ENCODE measurements at places on chromosomes 2 and 18.

GRCh38 chr2:223529696-223530095, 72.5 kb downstream of the SCG2 start:
- no peak for DNase-seq

GRCh38 chr18:79853993-79854364, 56.2 kb downstream of the KCNG2 start:
- DNase-seq, result no peak

DNA sequence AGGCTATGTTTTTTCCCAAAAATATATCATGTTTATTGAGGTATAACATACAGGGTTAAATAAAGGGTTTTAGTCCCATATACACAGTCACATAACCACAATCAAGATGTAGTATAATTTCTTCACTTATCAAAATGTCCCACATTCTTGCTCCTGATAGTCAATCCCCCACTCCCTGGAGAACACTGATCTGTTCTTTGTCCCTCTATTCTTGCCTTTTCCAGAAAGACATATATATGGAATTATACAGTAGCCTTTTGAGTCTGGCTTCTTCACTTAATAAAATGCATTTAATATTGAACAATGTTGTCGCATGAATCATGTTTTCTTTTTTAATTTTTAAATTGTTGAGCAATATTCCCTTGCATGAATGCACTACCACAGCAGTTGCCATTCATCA, 1059.7 kb downstream of the TSN start:
- no peak for DNase-seq

DNA sequence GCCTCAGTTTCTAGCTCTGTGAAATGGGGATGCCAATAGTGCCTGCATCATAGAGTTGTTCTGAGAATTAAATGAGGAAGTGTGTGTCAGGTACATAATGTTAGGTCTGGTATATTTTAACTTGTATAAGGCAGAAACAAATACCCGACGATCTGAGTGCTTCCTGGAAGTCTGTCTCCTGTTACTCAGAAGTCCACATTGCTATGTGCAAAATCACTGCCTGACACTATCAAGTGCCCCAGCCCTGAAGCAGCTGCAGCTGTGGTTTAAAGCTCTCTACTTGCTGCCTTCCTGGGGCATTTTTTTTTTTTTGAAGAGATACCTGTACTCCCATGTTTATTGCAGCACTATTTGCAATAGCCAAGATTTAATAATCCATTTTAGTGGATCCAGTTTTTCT, 125.3 kb downstream of the SLC4A3 start:
- no peak for DNase-seq

- peak; percentile 70 for DNase-seq
Measured at GRCh38 chr2:36456227-36457175, 100.9 kb downstream of the CRIM1 start.

- no peak for DNase-seq
Measured at GRCh38 chr2:236658974-236659757, 89.5 kb downstream of the ACKR3 start.
